ENCODE measurements at places on chromosomes 16 and 17. TPM values are rescaled to one million over a fixed set of nuclear protein-coding genes. Genes with fewer than 3 reads are reported as not detected.

DNA sequence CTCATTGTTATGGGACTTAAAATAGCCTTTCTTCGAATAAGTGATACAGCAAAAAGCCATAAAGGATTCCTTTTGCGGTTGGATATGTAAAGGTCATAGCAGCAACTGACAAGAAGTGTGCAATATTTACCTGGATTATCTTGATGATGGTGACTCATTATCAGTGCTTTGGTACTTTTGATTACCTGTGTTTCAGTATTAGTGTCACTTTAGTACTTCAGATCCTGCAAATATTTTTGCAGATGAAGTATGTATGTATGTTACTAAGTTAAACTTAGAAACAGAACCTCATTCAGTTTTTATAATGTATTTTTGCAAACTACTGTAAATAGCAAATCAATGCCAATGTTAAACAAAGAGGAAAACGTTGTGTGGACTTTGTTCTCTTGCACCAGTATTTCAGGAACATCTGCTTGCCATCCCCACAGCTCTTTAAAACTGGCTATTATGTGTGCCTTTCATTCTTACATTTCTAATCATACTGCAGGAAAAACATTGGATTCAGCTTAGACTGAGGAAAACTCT is 10.5 kb downstream of the CNEP1R1 start:
- no peak for DNase-seq

- no peak for DNase-seq
These were observed 85.7 kb upstream of the XYLT1 start for GRCh38 chr16:17556276-17557052.

DNA sequence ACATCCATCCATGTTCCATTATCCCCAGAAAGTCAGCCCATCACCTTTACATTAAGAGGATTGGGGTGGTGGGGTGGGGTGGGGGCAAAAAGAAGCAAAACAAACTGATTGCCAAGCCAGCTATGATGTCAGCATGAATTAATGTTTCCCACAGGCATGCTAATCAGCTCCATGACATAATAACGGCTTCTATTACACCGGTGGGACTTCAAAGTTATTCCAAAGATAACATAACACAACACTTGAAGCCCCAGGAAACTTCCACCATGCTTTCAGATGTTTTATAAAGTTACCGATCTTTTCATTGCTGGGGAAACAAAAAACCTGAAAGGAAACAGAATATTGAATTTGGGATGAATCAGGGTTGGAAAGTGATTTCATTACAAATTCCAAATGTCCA is 155.9 kb upstream of the IRX5 start:
- DNase-seq, result no peak

DNA sequence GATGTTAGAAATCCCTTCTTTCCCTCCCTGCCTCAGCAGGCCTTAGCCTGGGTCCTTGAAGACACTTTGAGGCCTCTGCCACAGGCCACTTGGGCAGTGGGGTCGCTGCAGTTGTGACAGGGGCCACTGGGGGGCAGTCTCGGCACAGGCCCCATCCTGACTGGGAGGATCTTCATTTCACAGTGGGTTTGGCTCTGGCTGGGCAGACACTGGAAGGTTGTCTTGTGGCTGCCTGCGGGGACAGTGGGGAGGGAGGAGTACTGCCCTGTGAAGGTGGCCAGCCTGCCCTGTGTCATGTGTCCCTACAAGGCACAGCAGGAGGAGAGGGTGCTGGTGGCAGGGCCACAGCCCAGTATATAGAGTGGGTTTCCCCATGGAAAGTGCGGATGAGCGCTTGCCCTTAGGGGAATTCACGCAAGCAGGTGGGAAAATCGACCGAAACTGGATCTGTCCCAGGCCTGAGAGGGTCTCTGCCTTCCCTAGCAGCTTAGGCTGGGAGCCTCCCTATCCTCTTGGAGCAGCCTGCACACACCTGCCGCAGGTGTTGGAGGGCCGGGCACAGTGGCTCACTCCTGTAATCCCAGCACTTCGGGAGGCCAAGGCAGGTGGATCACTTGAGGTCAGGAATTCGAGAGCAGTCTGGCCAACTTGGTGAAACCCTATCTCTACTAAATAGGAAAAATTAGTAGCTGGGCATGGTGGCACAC is 28.8 kb downstream of the GINS2 start:
- DNase-seq, result no peak

- DNase-seq, result no peak
These were observed 773 bp upstream of the PPM1D start for GRCh38 chr17:60599220-60599619.

- peak; percentile 20 for DNase-seq
These were observed at the start of gene MEIOC for GRCh38 chr17:44655983-44656710. MEIOC (plus strand) TSS chr17:44656468; CDS start chr17:44656614, 146 bp downstream.

FOXF1 gene
- polyA plus RNA-seq, result 0.06 TPM

Measured in renal cortex interstitium (tissue), 15 donors.